Tongue (tissue), 3 donors: ENCODE measurements at places on chromosomes 11 and 22. TPM values are rescaled to one million over a fixed set of nuclear protein-coding genes. Genes with fewer than 3 reads are reported as not detected.

The AGBL2 gene
- 5.1 TPM for total RNA-seq

GRCh38 chr22:50696799-50697561, 24.4 kb downstream of the SHANK3 start:
- DNase-seq = peak; percentile 45

DNA sequence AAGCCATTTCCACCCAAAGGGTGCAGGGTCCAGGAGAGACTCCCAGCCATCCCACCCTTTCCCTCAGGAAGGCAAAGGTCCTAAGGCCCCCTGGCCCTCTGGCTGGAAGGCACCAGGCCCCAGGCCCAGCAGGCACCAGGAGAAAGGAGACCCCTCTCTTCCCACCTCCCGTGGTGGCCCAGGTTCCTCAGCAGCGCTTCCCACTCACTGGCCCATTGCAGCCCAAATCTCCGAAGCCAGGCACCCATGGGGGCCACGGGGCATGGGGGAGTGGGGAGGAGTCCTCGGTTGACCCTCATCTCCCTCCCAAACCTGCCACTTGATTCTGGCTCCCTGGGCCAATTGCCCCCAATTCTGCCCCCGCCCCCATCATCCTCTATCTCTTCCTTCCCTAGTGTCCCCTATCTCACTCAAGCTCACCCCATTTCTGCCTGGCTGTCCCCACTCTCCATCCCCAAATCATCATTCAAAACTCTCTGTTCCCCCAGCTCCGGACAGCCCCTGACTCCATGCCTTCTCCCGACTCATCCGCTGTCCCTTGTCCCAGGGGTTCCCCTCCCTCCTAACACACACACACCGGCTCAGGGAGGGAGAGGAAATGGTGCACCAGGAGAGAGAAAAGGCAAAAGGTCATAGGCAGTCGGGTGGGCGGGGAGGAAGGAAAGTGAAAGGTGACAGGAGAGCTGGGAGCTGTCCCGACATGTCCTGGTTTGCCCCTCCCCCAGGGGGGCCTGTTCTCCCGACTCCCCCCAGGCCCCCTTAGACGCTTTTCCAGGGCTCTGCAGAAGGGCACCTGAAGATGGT, 1.2 kb downstream of the LIF start:
- DNase-seq = no peak

- no peak for DNase-seq
These were observed 38.2 kb upstream of the YWHAH start for GRCh38 chr22:31906086-31906485.

DNA sequence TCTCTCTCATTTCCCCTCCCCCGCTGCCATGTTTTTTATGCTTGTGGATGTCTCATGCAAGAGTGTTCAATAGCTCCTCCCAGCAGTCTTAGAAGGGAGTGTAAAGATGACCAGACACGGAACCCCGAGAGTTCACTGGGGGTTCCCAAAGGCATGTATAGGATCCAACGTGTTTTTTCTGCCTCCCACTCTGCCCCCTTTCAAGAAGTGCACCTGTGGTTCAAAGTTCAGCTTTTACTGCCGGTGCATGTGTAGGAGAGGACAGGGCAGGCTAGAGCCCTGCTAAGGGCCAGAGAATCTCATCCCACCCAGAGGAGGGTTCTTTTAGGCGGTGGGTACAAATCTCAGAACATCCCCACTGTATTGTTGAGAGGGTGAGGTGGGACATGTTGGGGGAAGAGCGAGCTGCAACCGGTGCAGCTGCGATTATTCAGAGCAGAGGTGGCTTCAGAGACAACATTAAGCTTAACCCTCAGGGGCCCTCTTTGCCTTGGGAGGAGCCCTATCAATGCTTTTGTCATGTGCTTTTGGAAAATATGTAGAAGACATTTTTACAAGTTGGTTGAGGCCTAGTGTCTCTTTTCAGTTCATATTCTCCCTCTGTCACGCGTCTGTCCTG, 14.5 kb downstream of the MIF start:
- no peak for DNase-seq

- no peak for DNase-seq
These were observed 369 bp downstream of the XRRA1 start for GRCh38 chr11:74948546-74948897.
